ENCODE measurements at places on chromosomes 1 and 21.
A peak's percentile ranks its signal among the peaks of the same experiment; 100 is the strongest.

GRCh38 chr1:27935721-27936120 lies 921 bp downstream of the SMPDL3B start:
- DNase-seq = no peak

DNA sequence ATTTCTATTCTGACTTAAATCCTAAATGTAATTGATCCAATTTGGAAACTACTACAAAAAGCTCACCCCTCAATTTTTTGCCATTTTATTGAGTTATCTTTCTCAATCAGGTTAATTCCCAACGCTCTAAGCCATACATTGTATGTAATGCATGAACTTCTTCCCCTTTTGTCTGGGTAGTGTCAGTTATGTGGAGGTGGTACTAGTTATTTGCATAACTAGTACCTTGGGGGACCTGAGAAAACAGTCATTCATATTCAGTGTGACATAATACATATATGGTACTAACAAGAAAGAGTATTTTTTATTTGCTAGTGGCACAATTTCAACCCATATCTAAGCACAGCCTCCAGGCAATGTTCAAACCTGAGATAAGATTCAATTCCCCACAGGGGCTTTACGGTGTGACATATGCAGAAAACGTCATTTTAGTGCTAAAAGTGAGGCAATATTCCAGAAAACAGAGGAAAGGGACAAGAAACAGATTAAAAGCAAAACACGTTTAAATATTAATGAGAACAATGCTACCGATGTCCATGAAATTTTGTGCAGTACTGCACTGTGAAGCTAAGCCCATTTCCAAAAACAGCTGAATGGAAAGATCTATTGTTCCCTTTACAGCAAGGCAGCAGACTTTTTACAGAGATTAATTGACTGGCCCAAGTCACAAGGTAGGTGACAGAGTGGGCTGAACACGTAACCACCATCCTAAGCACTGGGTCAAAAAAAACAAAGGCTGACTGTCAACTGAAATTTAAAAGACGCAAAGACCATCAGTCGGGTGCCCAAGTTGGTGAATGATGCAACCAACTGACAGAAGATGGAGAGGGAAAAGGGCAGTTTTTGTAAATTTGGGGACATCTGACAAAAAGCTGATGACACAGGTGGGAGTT lies 1.4 kb downstream of the HLCS start:
- DNase-seq = no peak

GRCh38 chr1:247421074-247421473 lies 5.1 kb downstream of the NLRP3 start:
- DNase-seq = no peak

DNA sequence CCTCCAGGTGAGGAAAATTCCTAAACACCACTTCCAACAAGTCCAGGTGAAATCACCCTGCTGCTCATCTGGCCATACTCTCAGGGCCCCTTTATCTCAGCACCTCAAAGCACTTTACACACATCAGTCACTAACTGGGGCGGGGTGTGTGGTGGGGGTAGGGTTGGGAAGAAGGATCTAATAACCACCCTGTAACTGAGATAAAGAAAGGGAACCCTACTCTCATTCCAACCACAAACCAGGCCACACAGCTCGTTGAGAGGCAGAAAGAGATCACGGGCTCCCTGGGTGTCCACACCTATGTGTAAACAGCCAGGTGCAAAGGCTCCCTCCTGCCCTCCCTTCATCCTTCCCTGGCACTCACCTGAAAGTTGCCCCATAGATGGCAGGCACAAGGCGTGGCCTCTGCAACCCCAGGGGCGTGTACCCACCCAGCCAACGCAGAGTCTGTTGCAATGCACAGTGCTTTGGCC lies 20.4 kb downstream of the GPR161 start:
- DNase-seq = no peak

- DNase-seq = peak; percentile 46
Observed at GRCh38 chr1:203440771-203441170, 34.8 kb upstream of the PRELP start.

- no peak for DNase-seq
Observed at GRCh38 chr1:34188418-34188817, 11.7 kb downstream of the C1orf94 start.

- DNase-seq = no peak
Observed at GRCh38 chr1:215631489-215631888, 64.4 kb downstream of the KCTD3 start.

DNA sequence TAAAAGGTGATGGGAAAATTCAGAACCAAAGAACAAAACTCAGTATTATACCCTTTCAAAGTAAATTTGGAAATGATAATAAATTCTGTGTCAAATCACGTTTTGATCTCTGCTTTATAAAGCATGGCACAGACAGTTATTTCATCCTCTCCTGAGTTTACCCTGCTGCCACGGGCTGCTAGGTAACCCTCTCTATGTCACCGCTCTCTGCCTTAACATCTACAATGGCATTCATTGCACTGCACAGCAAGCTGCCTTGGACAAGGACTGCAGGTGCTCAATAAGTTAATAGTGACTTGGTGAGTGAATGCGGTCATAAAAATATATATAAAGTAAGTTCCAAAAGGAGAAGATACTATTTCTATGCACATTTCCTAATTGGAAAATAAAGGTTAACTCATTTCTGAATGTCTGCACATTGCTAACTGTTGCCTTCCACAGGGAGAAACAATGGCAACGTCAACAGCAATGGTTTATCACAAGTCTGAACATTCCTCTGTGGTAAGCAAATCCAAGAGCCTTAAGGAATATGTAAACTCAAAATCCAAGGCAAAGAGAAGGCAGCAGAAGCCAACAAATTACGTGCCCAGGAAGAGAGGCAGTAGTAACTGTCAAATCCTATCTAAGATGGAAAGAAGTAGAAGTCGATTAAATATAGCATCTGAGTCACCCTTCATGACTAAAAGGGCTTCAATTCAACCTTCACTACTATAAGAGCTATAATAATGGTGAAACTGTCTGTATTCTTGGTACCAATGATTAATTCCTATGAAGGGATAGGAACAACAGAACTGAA lies 19.4 kb downstream of the FYB2 start:
- DNase-seq = no peak

DNA sequence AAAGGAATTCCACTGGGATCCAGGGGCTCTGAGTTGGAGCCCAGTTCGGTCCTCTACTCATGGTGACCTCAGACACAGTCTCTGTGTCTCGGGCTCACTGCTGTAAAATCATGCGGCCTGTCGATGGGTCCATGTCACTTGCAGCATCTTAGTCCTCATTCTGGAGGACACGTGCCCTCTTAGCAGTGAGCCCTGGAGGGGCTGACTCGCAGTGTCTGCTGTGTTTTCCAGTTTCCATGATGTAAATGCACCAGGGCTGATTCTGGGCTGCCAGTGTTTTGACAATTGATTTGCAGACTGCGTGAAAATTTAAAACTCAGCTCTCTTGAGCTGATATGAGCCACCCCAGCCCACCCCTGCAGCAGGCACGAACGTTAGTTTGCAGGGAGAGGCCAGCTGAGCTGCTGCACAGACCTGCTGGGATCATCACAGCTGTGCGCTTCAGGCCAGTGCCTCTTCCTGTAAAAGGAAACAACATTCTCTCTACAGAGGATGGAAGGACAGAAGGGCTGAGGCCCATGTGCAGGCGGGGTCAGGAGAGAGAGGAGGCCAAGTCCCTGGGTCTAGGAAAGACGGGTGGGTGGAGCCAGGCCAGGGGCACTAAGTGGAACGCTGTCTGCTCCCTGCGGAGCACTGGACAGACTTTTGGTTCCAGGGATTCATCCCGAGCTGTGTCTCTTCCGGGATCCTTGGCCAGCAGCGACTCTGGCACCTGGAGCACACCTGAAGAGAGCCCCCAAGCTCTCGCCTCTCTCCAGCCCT lies 42.6 kb downstream of the RSPH1 start:
- DNase-seq = no peak

All from H4 (cell line).